ENCODE measurements at places on chromosomes 3 and 15.
A peak's percentile ranks its signal among the peaks of the same experiment; 100 is the strongest.

- DNase-seq = no peak
Measured at GRCh38 chr3:13822871-13823585, 56.8 kb downstream of the WNT7A start.

DNA sequence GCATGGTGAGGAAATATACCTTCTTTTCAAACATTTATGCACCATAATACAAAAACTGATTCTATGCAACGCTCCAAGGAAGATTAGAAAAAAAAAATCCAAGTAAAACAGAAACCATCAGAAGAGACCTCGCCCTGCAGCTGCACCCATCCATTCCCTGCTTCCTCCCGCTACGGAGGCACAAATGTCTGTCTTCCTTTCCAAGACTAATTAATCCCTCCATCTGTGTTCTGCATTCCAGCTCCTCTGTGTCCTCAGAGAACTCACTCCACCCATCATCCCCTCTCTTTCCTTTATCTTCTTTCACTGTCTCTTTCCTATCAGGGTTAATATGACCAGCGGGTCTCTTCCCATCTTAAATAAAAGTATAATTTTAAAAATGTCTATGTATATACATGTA, 196.1 kb downstream of the ADAMTSL3 start:
- DNase-seq = no peak

DNA sequence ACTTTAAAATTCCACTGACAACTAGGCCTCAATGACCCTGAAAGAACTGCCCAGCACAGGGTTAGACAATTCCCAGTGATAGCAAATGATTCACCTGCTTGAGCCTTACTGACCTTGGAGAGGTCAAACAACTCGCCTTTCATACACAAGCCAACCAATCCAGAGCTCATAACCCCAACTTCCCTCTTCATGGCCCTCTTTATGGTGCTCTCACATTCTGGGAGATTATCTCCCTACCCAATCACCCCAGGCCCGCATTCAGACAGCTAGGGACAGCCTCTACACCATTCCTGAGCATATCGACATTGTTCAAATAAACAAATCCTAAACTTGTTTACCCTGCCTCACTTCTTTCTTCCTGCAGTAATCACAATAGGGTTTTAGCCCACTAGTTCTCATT, 32.2 kb upstream of the COLQ start:
- DNase-seq = no peak

DNA sequence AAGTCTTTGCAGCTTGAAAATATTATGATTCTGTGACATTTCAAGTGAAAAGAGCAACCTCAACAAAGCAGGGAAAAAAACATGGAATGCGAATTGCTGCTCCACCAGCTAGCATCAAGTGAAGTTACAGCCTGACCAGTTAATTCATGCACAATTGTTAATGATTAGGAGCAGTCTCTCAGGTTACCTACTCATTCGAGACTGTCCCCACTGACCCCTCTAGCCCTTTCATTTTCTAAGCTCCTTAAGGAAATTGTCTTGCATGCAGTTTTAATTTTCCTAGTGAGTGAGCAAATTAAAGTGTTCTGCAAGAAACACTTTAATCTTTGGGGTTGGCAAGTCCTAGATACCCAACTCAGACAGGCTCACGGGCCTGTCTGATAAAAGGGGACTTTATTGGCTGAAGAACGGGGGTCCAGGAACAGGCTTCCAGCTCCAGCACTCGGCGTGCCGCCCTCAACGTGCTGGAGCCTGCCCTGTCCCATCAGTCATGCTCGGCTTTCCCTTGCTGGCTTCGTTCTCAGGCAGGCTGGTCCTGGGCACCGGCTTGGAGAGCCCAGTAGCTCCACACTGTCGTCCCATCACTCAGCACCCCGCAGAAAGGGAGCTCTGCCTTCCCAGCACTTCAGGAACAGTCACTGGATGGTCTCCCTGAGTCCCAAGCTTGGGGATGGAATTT, 18.3 kb downstream of the PODXL2 start:
- no peak for DNase-seq

DNA sequence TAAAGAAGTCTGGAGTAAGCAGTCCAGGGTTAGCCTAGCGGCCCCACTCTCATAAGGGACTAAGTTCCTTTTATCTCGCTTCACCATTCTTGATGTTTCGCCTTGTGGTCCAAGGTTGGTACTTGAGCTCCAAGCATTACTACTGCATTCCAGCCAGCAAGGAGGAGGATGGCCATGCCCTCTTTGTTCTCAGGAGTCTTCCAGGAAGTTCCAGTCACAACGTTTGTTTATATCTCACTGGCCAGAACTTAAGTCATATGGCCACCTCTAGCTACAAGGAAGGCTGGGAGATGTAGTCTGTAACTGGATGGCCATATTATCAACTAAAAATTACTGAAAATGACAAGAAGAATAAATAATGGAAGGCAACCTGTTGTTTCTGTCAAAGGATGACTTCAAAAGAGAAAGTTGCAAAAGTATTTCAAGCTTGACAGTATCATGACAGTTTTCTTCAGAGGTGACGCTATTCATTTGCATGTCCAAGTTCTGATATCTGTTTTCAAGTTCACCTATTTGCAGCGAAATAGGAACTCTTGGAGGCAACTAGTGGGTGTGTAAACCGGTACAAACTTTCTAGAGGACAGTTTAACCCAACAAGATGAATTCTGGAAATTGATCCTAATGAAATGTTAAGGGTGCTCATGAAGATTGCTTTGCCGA, 118.6 kb downstream of the PGPEP1L start:
- DNase-seq = no peak

GRCh38 chr3:149494022-149494758, 19.7 kb downstream of the TM4SF4 start:
- peak; percentile 50 for DNase-seq

DNA sequence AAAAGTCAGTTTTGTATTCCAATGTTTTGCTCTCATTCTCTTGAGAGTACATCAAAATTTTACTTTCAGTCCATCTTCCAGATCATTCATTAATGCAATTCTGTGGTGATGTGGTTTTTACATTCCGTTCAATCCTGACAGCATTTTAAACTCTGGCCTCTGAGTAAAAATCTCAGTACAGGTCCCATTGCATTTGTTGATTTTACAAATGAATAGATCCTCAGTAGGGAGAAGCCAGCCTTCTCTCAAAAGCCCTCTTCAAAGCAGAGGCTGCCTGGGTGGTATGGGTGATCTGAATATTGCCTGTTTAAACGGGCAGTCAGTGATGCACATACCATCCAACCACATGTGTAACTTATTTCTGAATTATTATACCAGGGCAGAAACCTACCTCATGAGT, 72.5 kb upstream of the TSC22D2 start:
- DNase-seq = no peak

DNA sequence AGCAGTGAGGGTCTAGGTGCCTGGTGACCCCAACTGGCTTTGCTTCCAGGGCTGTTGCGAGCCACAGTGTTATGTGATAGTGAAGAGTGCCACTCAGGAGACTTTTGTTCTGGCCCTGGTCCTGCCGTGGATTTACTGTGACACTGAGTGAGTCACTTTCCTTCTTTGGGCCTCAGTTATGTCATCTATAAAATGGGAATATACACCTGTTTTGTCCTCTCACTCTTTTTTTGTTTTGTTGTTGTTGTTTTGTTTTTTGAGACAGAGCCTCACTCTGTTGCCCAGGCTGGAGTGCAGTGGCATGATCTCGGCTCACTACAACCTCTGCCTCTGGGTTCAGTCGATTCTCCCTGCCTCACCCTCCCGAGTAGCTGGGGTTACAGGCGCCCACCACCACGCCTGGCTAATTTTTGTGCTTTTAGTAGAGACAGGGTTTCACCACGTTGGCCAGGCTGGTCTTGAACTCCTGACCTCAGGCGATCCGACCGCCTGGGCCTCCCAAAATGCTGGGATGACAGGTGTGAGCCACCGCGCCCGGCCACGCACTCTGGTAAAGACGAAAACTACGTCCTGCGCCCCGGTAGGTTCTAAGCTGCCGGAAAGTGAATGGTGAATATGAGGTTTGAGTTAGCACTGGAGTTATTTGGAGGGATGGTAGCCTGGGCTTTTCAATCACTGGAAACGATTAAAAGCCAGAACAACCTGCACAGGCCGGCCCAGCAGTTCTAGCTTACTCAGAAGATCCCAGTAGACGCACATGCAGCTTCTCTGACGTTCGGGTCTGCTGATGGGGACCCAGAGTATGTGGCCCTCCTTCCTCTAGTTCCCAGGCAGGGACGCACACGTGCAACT, 46.6 kb downstream of the BDH1 start:
- DNase-seq = no peak

DNA sequence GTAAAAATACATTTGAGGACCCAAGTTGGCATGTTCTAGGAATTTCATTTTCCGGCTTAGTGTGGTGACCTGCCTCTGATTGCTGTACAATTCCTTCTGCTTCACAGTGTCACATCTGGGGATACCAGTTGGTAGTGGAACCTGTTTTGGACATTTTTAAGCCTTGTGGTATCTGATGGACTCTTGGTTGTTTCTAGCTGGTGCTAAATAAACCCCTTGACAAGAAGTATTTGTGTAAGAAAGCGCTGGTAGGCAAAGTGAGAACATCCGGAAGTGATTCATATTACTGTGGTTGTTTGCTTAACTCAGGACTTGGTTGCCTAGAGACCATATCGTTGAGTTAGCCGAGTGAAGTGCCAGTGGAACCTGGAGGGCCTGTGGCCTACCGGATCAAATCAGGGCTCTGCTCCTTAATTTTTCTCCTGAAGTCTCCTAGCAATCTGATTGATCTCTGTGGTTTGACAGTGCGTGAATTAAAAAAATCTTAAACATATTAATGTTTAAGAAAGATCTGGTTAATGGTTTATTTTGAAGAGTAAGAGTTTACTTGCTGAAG, 12.8 kb downstream of the IQGAP1 start:
- peak; percentile 77 for DNase-seq

DNA sequence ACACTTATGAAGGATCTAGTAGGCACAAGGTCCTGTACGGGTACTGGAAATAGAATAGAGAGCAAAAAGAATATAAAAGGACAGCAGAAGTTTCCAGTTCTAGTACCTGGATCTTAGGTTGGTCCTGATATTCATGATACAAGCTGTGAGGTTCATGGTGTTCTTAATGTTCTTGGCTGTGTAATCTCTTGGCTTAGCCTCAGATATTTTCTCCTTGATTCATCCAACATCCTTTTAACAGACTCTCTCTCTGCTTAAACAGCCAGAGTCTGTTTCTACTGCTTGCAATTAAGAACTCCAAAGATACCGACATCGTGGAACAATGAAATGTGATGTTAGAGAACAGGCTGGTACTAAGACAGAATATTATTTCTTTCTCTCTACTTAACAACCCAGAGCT, 49.9 kb downstream of the CNTN3 start:
- no peak for DNase-seq

GRCh38 chr3:129235344-129235917, 14.0 kb upstream of the COPG1 start:
- DNase-seq = no peak

DNA sequence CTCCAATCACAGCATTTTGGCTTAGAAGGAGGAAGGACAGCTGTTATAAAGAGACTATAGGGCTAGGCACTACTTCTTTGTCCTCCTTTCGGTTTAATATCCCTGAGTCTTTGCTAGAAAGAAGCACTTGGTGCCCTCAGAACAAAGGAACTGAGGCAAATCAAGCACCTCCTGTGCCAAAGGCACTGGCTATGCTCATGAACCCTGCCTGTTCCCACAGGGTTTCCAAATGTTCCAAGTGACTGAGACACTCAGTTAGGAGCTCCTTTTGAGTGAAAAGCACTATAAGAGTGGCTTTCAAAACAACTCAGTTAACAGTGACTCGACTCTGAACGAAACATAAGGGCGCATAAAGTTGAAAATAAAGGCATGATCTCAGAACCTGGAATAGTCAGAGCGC, 25.0 kb downstream of the TBC1D2B start:
- DNase-seq = no peak

DNA sequence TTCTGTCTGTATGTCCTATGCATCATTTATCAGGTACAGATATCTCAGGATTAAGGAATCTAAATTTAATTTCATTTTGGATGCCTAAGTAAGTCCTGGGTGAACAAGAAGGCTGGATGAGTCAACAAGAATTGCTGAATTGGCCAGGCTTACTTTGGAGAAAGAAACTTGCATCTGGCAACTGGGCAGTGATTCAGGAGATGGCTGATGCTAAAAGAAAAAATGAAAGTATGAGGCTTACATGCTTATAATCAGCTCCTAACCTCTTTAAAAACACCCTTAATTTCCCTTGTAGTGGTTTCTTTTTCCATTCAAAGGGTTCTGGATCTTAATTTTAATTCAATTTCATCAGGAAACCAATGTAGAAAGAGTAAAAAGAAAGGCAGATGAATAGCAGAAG, 228.8 kb upstream of the PEX5L start:
- no peak for DNase-seq

DNA sequence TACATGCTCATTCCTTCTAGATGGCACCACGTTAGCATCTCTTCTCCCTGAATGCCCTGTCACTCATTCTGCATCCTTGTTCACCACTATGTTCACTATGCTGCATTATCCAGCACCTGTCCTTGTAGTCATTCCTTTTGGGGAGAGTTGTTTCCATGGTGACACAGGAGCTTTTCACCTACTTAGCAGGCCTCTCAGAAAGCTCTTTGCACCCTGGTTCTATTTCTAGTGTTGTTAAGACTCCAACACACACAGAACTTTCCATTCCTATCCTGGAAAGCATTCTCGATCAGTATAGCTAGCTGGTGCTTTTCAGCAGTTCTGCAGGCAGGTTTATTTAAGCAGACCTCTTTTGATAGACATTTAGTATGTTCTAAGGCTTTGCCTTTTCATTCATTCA, 6.7 kb upstream of the RPL14 start:
- DNase-seq = no peak

GRCh38 chr15:31435261-31435911, 108.8 kb downstream of the KLF13 start:
- DNase-seq = no peak

DNA sequence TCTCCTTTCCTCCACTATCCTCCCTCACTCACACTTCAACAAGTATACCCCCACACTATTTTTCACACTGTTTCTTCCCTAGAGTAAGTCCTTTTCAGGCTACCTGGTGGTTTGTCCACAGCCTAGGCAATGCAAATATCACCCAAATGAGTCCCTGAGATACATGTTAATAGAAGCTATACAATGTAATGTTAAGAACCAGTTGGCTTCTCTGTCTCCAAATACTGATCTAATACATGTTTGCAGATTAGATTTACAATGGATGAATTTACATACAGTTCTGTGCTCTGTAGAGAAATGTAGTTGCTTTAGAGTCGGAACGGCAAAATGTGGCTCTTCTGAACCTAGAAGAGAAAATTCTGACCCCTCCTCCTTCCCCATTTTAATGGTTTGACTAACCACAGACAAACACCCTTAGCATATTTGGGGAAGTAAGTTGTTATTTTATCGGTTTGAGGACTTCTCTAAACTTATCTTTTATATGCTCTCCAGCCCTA, 63.6 kb upstream of the MBNL1 start:
- no peak for DNase-seq
